Activated naive CD8-positive, alpha-beta T cell treated with anti-CD3 and anti-CD28 coated beads for 36 hours (primary cell): ENCODE measurements at places on chromosomes 5 and 9. TPM values are rescaled to one million over a fixed set of nuclear protein-coding genes. Genes with fewer than 3 reads are reported as not detected.

GRCh38 chr5:39412721-39413394 is 11.9 kb downstream of the DAB2 start:
- no peak overlapping the region for H3K27ac ChIP-seq
- peaks cover 6% of the 10 kb centered on the region for H3K27me3 ChIP-seq
- H3K4me1 ChIP-seq = no peaks in the 10 kb centered on the region
- no peak overlapping the region for H3K4me3 ChIP-seq
- no peaks in the 10 kb centered on the region for H3K36me3 ChIP-seq

GRCh38 chr9:92749071-92749933 is 15.3 kb downstream of the BICD2 start:
- peaks cover 37% of the 10 kb centered on the region for H3K4me1 ChIP-seq
- H3K27me3 ChIP-seq = no peaks in the 10 kb centered on the region
- no peak overlapping the region for H3K4me3 ChIP-seq

GRCh38 chr5:169869066-169869465 is 111.2 kb downstream of the INSYN2B start:
- H3K4me1 ChIP-seq = peaks cover 3% of the 10 kb centered on the region
- peaks cover 19% of the 10 kb centered on the region for H3K36me3 ChIP-seq
- H3K27ac ChIP-seq = no peak overlapping the region
- no peaks in the 10 kb centered on the region for H3K27me3 ChIP-seq

GRCh38 chr5:89275066-89275855 is 392.3 kb upstream of the MEF2C start:
- H3K4me1 ChIP-seq = no peaks in the 10 kb centered on the region
- no peak overlapping the region for H3K4me3 ChIP-seq
- H3K27me3 ChIP-seq = peaks cover 5% of the 10 kb centered on the region

DNA sequence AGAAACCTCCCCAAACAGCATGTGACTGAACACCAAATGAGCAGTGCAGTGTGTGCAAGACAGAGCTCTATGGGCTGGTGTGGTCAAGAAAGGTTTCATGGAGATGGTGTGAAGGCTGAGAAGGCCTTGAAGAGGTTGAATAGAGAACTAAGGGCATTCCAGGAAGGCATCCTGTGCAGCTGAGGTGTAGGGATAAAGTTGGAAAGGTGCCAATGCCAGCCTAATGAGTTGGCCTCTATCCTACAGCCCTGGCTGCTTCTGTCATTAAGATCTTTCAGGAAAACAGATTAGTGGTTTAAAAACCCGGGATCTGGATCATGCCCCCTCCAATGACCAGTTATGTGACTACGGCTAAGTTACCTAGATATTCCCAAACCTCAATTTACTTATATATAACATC is 4.0 kb downstream of the HDAC3 start:
- no peak overlapping the region for H3K27ac ChIP-seq
- no peaks in the 10 kb centered on the region for H3K27me3 ChIP-seq
- H3K4me1 ChIP-seq = peaks cover 31% of the 10 kb centered on the region
- DNase-seq = no peak
- no peak overlapping the region for H3K4me3 ChIP-seq
- peaks cover 17% of the 10 kb centered on the region for H3K36me3 ChIP-seq

DNA sequence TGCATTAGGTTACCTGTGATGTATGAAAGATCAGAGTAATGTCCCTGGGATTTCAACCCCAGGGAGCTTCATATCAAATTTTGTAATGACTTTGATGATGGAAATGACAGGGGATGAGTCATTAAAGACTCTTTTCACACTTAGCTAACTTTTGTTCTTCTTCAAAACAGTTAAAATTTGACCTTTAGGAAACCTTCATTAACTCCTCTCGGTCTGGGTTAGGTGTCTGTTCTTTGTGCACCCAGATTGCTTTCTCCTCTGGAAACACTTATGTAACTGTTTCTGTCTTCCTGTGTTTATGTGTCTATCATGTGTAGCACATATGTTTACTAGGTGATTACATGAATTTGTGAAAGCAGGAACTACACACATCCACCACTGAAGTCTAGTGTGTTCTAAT is 1.6 kb downstream of the SRFBP1 start:
- peaks cover 9% of the 10 kb centered on the region for H3K27me3 ChIP-seq
- peaks cover 26% of the 10 kb centered on the region for H3K36me3 ChIP-seq
- peaks cover 35% of the 10 kb centered on the region for H3K4me1 ChIP-seq
- no peak for DNase-seq
- H3K4me3 ChIP-seq = peak overlapping the region; percentile 96
- peak overlapping the region; percentile 99 for H3K27ac ChIP-seq

GRCh38 chr5:148828511-148829247 is 2.3 kb downstream of the ADRB2 start:
- no peaks in the 10 kb centered on the region for H3K36me3 ChIP-seq
- H3K27me3 ChIP-seq = peaks cover 34% of the 10 kb centered on the region
- no peak overlapping the region for H3K4me3 ChIP-seq
- no peak for DNase-seq

Gene ADGRD2
- not detected for total RNA-seq

GRCh38 chr5:133902511-133903118 is 65.8 kb downstream of the C5orf15 start:
- no peak overlapping the region for H3K27ac ChIP-seq
- no peaks in the 10 kb centered on the region for H3K27me3 ChIP-seq
- no peak overlapping the region for H3K4me3 ChIP-seq
- H3K36me3 ChIP-seq = no peaks in the 10 kb centered on the region

DNA sequence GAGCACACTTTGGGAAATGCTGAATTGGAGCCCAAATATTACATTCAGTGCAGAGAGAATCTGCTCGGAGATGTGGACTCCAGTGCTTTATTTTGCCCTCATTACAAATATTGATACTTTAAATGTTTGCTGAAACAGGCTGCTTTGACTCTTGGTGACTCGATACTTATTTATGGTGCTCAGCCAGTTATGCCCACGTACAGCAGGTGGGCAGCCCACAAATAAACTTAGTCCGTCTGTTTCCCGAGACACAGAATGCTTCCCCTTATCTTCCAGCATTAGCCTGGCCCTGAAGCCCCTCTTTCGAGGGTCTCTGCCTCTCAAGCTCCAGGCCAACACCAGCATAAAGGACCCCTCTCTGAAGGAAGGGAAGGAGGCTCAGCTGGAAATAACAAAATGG is 158.7 kb downstream of the SMARCA2 start:
- H3K4me1 ChIP-seq = peaks cover 9% of the 10 kb centered on the region
- H3K27ac ChIP-seq = no peak overlapping the region
- H3K36me3 ChIP-seq = peaks cover 39% of the 10 kb centered on the region
- no peak for DNase-seq
- H3K4me3 ChIP-seq = no peak overlapping the region
- no peaks in the 10 kb centered on the region for H3K27me3 ChIP-seq

Gene C9orf152
- not detected for total RNA-seq
